ENCODE measurements at places on chromosomes 1 and 21.
A peak's percentile ranks its signal among the peaks of the same experiment; 100 is the strongest.

DNA sequence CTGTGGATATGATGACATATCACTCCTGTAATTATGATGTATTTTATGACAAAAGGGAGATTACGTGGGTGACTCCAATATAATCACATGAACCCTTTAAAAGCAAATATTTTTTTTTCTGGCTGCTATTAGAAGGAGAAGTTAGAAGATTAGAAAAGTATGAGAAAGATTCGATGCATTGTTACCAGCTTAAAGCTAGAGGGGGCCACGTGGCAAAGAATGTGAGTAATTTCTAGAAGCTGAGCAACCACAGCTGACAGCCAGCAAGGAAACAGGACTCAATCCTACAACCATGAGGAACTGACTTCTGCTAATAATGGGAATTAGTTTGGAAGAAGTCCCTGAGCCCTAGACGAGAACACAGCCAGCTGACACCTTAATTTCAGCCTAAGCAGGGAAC, 56.3 kb upstream of the C1orf87 start:
- H3K4me3 ChIP-seq = no peak overlapping the region
- H3K27me3 ChIP-seq = no peaks in the 10 kb centered on the region
- no peak for DNase-seq
- H3K4me1 ChIP-seq = no peaks in the 10 kb centered on the region

DNA sequence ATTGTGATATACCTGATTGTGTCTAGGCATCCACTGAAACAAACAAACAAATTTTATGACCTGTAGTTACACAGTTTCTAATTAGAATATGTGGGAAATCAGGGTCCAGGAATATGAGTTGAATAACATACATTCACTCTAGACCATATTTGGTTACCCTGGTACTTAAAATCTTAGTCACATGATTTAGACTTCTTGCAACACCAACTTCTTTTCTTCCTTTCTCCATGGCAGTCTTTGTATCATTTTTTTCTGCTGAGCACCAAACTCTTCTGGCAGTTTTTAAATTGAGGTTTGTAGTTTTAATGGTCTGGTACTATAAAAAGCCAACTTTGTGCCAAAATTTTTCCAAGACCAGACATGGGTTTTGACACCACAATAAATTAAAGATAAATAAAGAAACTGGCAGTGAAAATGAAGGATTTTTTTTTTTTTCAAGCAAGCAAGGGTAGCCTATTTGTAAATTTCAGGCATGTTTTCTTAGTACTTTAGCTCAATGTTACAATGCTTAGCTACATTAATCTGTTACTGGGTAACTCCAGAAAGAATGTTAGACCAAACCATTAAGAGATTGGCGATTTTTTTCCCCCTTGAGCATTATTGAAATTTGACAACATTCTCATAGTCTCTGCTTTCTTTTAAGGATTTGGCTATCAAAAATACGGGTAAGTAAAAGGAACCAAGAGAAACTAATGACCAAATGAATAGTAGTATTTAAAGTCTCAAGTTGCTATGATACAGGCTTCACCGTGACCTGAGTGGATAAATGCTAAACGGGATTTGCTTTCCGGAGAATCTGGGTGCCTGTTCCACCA, 108.5 kb downstream of the NFIA start:
- H3K27me3 ChIP-seq = no peaks in the 10 kb centered on the region
- DNase-seq = no peak
- no peak overlapping the region for H3K27ac ChIP-seq
- no peak overlapping the region for H3K4me3 ChIP-seq
- H3K4me1 ChIP-seq = peaks cover 4% of the 10 kb centered on the region

DNA sequence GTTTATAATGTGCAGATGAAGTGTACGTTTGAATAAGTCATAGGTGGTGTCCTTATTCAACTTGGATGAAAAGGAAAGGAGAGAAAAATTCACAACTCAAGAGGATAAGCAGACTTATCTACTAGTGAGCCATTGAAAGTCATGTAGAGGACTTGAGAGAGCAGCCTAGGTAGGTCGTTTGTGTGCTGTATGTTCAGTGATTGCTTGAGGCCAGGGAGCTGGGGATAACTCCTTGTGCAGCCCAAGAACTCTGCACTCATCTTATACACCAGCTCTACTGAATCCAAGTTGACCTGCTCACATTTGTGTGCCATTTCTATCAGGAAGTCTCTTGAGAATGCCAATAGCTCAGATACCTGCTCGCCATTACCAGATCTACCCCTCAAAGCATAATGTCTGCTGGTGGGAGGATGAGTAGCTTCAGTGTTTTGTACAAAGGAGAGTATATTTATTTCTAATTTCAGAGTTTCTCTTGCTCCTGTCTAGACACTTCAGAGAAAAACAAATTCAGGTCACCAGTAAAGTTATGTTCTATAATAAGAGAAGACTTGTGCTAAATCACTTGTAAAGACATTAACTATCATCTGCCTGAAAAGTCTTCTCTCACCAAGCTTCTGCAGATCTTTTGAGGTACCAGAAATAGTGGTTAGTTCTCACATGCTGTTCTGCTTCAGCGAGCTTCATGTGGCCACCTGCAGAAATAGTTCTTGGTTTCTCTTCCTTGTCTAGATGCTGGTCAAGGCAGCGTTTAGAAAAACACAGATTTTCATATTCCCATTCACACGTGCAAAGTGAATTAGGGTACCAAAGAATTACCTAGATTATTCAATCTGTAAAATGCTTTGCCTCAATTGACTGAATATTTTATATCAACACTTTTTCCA, 10.8 kb downstream of the S1PR1 start:
- H3K36me3 ChIP-seq = no peaks in the 10 kb centered on the region
- H3K27ac ChIP-seq = no peak overlapping the region
- no peak overlapping the region for H3K4me3 ChIP-seq
- no peaks in the 10 kb centered on the region for H3K27me3 ChIP-seq
- H3K4me1 ChIP-seq = no peaks in the 10 kb centered on the region

GRCh38 chr1:10835421-10835820, 39.0 kb upstream of the CASZ1 start:
- H3K36me3 ChIP-seq = no peaks in the 10 kb centered on the region
- no peak for DNase-seq
- H3K27me3 ChIP-seq = no peaks in the 10 kb centered on the region
- H3K4me1 ChIP-seq = no peaks in the 10 kb centered on the region

- no peaks in the 10 kb centered on the region for H3K36me3 ChIP-seq
- H3K27me3 ChIP-seq = no peaks in the 10 kb centered on the region
These were observed at the start of gene B3GALT2 for GRCh38 chr1:193185901-193186731. TSS of gene B3GALT2 (minus strand) at chr1:193186613. CDS start at chr1:193181562, 5,051 bp downstream.

GRCh38 chr1:57620605-57621004, 196.7 kb upstream of the DAB1 start:
- H3K27me3 ChIP-seq = no peaks in the 10 kb centered on the region
- H3K4me1 ChIP-seq = no peaks in the 10 kb centered on the region
- H3K27ac ChIP-seq = no peak overlapping the region
- H3K36me3 ChIP-seq = no peaks in the 10 kb centered on the region
- H3K4me3 ChIP-seq = no peak overlapping the region

GRCh38 chr1:151721788-151722510, 627 bp downstream of the RIIAD1 start:
- no peaks in the 10 kb centered on the region for H3K36me3 ChIP-seq
- DNase-seq = no peak
- H3K4me1 ChIP-seq = peaks cover 2% of the 10 kb centered on the region
- peak overlapping the region; percentile 26 for H3K4me3 ChIP-seq
- peaks cover 13% of the 10 kb centered on the region for H3K27me3 ChIP-seq

DNA sequence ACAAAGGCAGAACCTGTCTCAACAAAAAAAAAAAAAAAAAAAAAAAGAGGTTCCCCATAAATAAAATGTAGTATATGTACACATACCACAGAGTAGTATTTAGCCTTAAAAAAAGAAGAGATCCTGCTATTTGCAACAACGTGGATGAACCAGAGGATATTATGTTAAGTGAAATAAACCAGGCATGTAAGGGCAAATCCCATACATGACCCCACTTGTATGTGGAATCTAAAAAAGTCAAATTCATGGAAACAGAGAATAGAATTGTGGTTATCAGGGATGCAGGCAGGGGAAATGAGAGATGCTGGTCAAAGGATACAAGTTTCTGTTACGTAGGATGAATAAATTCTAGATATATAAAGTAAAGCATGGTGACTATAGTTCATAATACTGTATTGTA, 16.7 kb downstream of the SLC44A3 start:
- no peak overlapping the region for H3K4me3 ChIP-seq
- H3K27me3 ChIP-seq = no peaks in the 10 kb centered on the region
- H3K36me3 ChIP-seq = no peaks in the 10 kb centered on the region
- no peak for DNase-seq

DNA sequence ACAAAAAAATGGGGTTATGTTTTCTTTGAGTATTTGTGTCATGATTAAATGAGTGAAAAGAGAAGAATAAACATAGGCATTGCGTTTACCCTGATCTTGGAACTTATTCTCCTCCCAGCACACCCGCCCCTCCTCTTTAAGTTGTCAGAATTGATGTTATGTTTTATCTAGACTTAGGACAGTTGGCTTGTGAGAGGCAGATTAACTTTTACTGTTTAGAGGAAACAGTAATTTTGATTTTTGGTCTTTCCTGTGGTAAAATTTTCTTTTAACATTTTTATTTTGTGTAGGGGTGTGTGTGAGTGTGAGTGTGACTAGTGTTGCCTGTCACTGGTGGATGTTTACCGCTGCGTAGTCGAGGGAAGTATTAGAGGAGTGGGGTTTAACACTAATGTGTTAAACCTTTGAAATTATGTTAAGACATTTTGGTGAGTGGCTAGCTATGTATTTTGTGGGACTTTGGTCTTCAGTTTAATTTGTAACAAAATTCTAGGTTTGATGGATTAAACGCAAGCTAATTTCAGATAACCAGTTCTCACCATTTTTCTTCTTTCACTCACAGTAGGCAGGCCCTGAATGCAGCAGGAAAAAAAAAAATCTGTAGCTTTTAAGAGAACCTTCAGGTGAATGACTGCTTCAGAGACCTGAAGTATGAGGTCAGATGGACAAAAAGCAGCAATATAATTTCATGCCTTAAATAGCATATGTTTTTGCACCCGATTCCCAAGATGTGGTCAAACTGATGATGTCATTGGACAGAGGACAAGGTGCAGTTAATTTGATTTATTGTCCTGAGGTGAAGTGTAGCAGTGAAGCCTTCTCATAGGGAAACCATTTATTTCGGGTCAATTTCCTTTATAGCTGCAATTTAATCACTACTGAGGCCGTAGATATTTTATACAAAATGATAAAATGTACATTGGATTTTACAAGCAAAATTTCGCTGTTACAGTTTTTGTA, 2.7 kb downstream of the POU2F1 start:
- no peaks in the 10 kb centered on the region for H3K36me3 ChIP-seq
- peak overlapping the region; percentile 61 for H3K27ac ChIP-seq
- no peaks in the 10 kb centered on the region for H3K27me3 ChIP-seq

GRCh38 chr1:208206092-208206698, 38.0 kb downstream of the PLXNA2 start:
- no peak overlapping the region for H3K4me3 ChIP-seq
- DNase-seq = no peak
- H3K4me1 ChIP-seq = peaks cover 3% of the 10 kb centered on the region
- H3K27ac ChIP-seq = no peak overlapping the region
- H3K27me3 ChIP-seq = no peaks in the 10 kb centered on the region
- H3K36me3 ChIP-seq = no peaks in the 10 kb centered on the region

GRCh38 chr1:156592910-156593660, 1.5 kb downstream of the NAXE start:
- no peaks in the 10 kb centered on the region for H3K27me3 ChIP-seq
- peaks cover 23% of the 10 kb centered on the region for H3K36me3 ChIP-seq
- no peaks in the 10 kb centered on the region for H3K4me1 ChIP-seq
- no peak overlapping the region for H3K27ac ChIP-seq
- no peak for DNase-seq

DNA sequence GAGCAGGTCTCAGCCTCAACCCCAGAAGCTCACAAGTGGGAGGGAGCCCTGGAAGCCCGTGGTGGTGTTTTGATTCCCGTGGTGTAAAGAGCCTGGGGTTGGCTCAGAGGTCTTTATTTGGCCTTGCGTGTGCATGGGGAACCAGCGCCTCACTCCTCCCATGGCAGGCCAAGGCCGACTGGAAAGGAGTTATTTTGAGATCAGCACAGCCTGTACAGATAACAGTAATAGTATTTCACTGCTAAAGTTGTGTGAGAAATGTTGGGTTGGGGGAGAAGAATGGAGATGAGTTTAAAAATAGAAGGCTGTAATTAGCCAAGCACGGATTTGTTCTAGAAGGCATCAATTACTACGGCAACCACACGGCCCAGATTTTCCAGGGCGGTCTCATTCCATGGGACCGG, 186.5 kb downstream of the DYRK1A start:
- no peak overlapping the region for H3K4me3 ChIP-seq
- H3K27me3 ChIP-seq = no peaks in the 10 kb centered on the region
- DNase-seq = no peak
- peaks cover 6% of the 10 kb centered on the region for H3K4me1 ChIP-seq

DNA sequence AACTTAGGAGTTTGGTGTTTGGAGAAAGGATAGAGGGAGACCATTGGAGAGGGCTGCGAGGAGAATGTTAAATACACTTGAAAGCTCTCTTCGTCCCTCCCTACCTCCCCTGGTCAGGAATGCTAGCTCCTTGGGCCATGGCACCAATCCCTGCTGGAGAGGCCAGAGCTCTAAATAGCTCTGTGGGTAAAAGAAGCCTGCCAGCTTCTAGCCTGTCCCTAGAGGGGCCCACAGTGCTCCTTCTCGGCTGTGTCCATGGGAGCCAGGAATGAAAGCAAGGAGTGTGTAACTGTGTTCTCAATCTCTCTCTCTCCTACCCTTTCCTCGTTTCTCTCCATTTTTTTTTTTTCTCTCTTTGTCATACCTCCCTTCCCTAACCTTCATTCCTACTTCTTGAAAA, at the start of gene CCDC190:
TSS of gene CCDC190 (minus strand) at position 75 of the 400 bp plus-strand sequence. CDS start 1,529 bp downstream, outside the sequence.
- H3K27ac ChIP-seq = no peak within 1 kb of the TSS
- H3K4me1 ChIP-seq = no peaks in the 10 kb centered on the region
- H3K4me3 ChIP-seq = no peak within 1 kb of the TSS
- no peaks in the 10 kb centered on the region for H3K27me3 ChIP-seq
- DNase-seq = peak; percentile 7

- H3K27ac ChIP-seq = no peak overlapping the region
- H3K4me3 ChIP-seq = no peak overlapping the region
- H3K36me3 ChIP-seq = no peaks in the 10 kb centered on the region
- H3K4me1 ChIP-seq = peaks cover 8% of the 10 kb centered on the region
These were observed 17.1 kb downstream of the CAPZA1 start for GRCh38 chr1:112636597-112637253.

- H3K27me3 ChIP-seq = no peaks in the 10 kb centered on the region
- peak; percentile 71 for DNase-seq
- H3K4me1 ChIP-seq = no peaks in the 10 kb centered on the region
- H3K27ac ChIP-seq = no peak overlapping the region
- H3K36me3 ChIP-seq = peaks cover 24% of the 10 kb centered on the region
- H3K4me3 ChIP-seq = no peak overlapping the region
These were observed 77.1 kb downstream of the PIK3CD start for GRCh38 chr1:9728451-9729295.

- H3K27ac ChIP-seq = no peak overlapping the region
- no peaks in the 10 kb centered on the region for H3K36me3 ChIP-seq
- DNase-seq = no peak
- H3K4me1 ChIP-seq = no peaks in the 10 kb centered on the region
- H3K4me3 ChIP-seq = no peak overlapping the region
- peaks cover 9% of the 10 kb centered on the region for H3K27me3 ChIP-seq
These were observed 4.7 kb downstream of the SH2D5 start for GRCh38 chr1:20727746-20728316.

Data from kidney (tissue), 22 donors.